T-cell (primary cell): ENCODE measurements at places on chromosomes 2 and 18. TPM values are rescaled to one million over a fixed set of nuclear protein-coding genes. Genes with fewer than 3 reads are reported as not detected.

Gene GRB14
- total RNA-seq = not detected

Gene ASPRV1
- total RNA-seq = 2.1 TPM

Gene RFTN2
- 0.44 TPM for total RNA-seq

Gene CTAGE1
- not detected for total RNA-seq

Gene C1QL2
- total RNA-seq = not detected

Gene TMEM163
- 0.35 TPM for total RNA-seq

Gene KCNG2
- not detected for total RNA-seq

Gene TNS1
- 1.3 TPM for total RNA-seq

Gene PRSS56
- not detected for total RNA-seq

Gene PIGN
- total RNA-seq = 24.0 TPM

Gene GYPC
- 119 TPM for total RNA-seq

Gene RAX
- not detected for total RNA-seq

Gene PIEZO2
- total RNA-seq = 0.28 TPM

Gene AFF3
- total RNA-seq = 10.2 TPM

Gene DAPL1
- not detected for total RNA-seq

Gene CD28
- total RNA-seq = 112 TPM

Gene HOXD12
- total RNA-seq = not detected

Gene ICOS
- 72.2 TPM for total RNA-seq

Gene ESPNL
- total RNA-seq = 0.25 TPM

Gene DOK6
- not detected for total RNA-seq

Gene MYOM1
- total RNA-seq = 1.9 TPM

Gene TCF23
- not detected for total RNA-seq

Gene CFAP65
- 0.16 TPM for total RNA-seq

Gene TMEM237
- 8.1 TPM for total RNA-seq

Gene TRIM43
- not detected for total RNA-seq

Gene LOXL3
- total RNA-seq = 0.32 TPM

Gene LAMA1
- total RNA-seq = 0.43 TPM

Gene TLX2
- not detected for total RNA-seq

Gene ASTL
- total RNA-seq = 10.4 TPM

Gene PSMA8
- total RNA-seq = 0.35 TPM

Gene CROCC2
- not detected for total RNA-seq

Gene GPR17
- total RNA-seq = not detected

Gene CRYGC
- not detected for total RNA-seq

Gene CHRND
- not detected for total RNA-seq

Gene DPP10
- total RNA-seq = not detected

Gene STARD6
- not detected for total RNA-seq

Gene HRH4
- total RNA-seq = 0.86 TPM

Gene PKDCC
- total RNA-seq = 0.29 TPM

Gene KIAA2012
- not detected for total RNA-seq

Gene ALK
- not detected for total RNA-seq

Gene DUSP19
- 2.0 TPM for total RNA-seq

Gene HOXD10
- not detected for total RNA-seq
